H1 (cell line): ENCODE measurements at places on chromosomes 4 and X.

DNA sequence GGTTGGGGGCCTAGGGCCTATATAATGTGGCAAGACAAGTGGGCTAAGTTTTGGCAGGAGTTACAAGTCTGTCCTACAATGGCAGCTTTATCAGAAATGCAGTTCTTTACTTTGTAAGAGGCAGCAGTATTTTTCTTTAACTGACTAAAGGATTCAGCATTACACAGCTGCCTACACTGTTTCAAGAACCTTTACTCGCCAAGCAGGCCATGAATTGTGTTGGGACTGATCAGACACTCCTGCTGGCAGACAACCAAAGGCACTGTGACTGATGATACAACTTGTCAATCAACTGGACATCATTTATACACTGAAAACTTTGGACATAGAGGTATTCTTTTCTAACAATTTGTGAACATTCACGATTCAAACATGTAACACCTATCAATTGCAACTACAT lies 4.3 kb downstream of the MORC4 start:
- DNase-seq: no peak
- H3K4me3 ChIP-seq: no peak overlapping the region
- no peaks in the 10 kb centered on the region for H3K36me3 ChIP-seq
- H3K27me3 ChIP-seq: no peaks in the 10 kb centered on the region; the same call in 1 of the 2 replicates

- no peak for DNase-seq
- no peaks in the 10 kb centered on the region for H3K4me1 ChIP-seq
These were observed 38.5 kb upstream of the ETDA start for GRCh38 chrX:135213200-135213844.

DNA sequence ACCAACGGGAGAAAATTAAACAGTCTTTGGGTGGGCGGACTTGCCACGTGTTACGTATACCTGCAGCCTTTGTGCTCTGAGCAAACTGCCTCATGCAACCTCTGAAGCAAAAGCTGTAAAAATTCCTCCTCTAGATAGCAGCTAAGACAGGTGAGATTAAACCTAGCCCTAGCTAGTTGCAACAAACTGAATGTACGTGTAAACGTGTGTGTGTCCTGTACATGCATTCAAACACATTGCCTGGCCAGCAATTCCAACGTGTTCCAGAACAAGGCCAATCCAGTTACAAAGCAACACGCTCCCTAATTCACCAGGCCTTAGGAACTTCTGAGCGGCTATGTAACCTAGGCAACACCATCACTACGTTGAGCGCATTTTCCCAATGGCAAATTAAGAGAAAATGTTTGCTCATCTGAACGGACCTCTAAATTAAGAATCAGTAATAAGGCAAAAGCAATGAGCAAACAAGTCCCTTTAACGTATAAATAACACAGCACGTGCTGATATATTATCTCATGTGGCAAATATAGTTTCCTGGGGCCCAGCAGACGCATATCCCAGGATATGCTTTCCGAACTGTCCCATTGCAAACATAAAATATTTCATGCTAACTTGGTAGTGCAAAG lies 792 bp downstream of the PPID start:
- H3K4me1 ChIP-seq: no peaks in the 10 kb centered on the region
- H3K36me3 ChIP-seq: peaks cover 30% of the 10 kb centered on the region
- no peak for DNase-seq

- peaks cover 2% of the 10 kb centered on the region for H3K4me1 ChIP-seq
- H3K27me3 ChIP-seq: no peaks in the 10 kb centered on the region
- H3K4me3 ChIP-seq: no peak overlapping the region
- H3K27ac ChIP-seq: no peak overlapping the region
- no peaks in the 10 kb centered on the region for H3K36me3 ChIP-seq
These were observed 54.5 kb downstream of the TENM3 start for GRCh38 chr4:182297659-182298058.

- no peak for DNase-seq
- H3K4me1 ChIP-seq: no peaks in the 10 kb centered on the region
- no peaks in the 10 kb centered on the region for H3K36me3 ChIP-seq
- no peak overlapping the region for H3K4me3 ChIP-seq
- H3K27ac ChIP-seq: no peak overlapping the region
These were observed 84.4 kb upstream of the PHOX2B start for GRCh38 chr4:41832961-41833360.

DNA sequence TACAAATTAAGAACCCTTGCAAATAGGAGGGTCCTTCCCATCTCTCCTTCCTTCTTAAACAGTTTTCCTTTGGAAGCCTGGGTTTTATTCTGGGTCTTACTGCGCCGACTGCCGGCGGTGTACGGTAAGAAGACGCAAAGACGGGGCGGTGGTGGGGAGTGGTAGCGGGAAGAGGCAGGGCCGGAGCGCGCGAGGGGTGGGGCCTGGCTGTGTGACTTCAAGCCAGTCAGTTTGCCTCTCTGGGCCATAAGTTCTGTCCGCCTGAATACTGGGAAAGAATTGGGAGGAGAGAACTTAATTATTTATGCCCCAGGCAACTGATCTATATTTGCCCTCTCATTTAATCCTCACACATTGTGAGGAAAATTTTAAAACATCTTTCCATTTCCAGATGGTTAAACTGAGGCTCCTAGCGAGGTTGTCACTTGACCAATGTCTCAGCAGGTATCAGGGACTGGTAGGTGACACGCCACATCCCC lies 726 bp upstream of the KANTR start:
- no peaks in the 10 kb centered on the region for H3K36me3 ChIP-seq
- H3K27ac ChIP-seq: 0 out of 2 replicates have a peak overlapping the region, but pooled peaks have one; percentile 71
- H3K27me3 ChIP-seq: no peaks in the 10 kb centered on the region
- peak overlapping the region; percentile 34 for H3K4me3 ChIP-seq
- DNase-seq: no peak
